ENCODE measurements at places on chromosomes 7 and 10. TPM values are rescaled to one million over a fixed set of nuclear protein-coding genes. Genes with fewer than 3 reads are reported as not detected.

Gene PNLIPRP3
- total RNA-seq: not detected

Gene STAMBPL1
- 23.6 TPM for total RNA-seq

Gene GIMAP7
- 30.7 TPM for total RNA-seq

Gene SPDYE1
- not detected for total RNA-seq

Gene AOAH
- 60.9 TPM for total RNA-seq

Gene TAF3
- total RNA-seq: 17.5 TPM

Gene OR2A7
- 3.2 TPM for total RNA-seq

Gene FAM25C
- total RNA-seq: not detected

Gene SMNDC1
- total RNA-seq: 41.2 TPM

Gene SH2D4B
- 1.4 TPM for total RNA-seq

Gene MRLN
- total RNA-seq: not detected

Gene SRRM3
- 15.9 TPM for total RNA-seq

Gene KAZALD1
- total RNA-seq: 34.6 TPM

Gene PSD
- total RNA-seq: 114 TPM

Gene PAPSS2
- total RNA-seq: 28.0 TPM

Gene TEX47
- not detected for total RNA-seq

Gene HOXA11
- 82.0 TPM for total RNA-seq

Gene SKIDA1
- total RNA-seq: not detected

Gene HMX2
- not detected for total RNA-seq

Gene GPAM
- total RNA-seq: 5.9 TPM

Gene PRSS37
- not detected for total RNA-seq

Gene PLPP4
- total RNA-seq: not detected

Measured in uterus (tissue), 4 donors.